ENCODE measurements at places on chromosomes 1 and 21.

DNA sequence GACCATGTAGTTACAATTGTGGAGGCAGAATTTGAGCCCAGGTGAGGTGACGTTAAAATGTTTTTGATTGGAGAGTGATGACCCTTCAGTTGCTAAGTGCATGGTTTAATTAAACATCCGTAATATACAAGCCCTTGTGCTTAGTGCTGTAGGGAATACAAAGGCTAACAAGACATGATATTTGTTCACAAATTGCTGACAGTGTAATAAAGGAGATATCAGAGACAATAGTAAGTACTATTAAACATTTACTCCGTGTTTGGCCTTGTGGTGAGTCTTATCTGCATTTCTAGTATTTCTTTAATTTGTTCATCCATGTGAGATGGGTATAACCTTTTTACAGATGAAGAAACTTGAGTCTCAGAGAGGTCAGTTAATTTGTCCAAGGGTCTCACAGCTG is 37.9 kb downstream of the RLF start:
- no peak for DNase-seq

DNA sequence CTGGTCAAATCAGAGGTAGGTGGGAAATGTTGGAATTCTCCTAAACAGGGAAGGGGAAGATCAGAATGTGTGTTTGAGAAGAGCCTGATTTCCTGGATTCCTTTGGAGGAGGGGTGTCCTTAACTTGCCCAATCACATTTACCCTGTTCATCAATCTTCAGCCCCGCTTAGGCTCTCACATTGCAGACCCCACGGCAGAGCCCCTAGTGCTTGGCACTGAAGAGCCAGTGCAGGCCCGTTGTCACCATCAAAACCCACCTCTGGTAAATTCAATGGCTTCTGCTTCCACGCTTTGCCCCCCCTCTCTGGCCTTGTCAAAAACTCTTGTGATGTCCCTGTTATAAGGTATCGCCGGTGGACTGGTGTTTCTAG is 2.3 kb downstream of the AGPAT3 start:
- no peak for DNase-seq

DNA sequence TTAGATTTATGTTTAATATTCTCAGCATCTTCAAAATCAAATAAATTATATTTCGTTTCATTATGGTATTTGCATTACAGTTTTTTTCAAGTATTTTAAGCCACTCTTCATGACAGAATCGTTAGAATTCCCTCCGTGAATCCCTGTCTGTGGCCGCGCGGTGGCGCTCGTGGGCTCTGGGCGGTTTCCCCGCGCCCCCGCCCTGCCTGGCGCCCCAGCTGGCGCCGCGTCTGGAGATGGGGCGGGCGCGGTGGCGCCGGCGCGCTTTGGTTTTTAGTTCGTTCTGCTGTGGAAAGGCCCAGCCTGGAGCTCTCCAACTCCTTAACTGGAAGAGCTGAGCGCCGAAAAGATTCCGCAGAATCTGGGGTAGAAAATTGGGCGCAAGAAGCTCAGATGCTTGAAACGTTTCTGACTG is 25.7 kb downstream of the PRMT2 start:
- peak; percentile 76 for DNase-seq

DNA sequence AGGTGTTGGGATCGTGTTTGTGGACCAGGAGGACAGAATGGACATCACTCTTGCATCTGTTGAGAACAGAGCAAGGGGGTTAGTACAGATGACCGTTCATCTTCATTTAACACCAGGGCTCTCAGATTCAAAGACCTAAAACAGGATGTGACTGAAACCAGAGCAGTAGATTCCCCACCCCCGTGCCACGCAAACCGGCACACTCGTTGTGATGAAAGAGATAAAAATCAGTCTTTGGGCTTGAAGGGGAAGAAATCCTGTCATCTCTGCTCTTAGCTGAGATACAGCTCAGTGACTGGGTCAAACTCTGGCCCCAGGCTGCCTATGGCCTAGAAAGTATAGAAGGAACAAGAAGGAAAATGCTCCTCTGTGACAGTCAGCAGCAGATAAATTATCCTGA is 146.2 kb upstream of the KRTAP19-8 start:
- peak; percentile 27 for DNase-seq

GRCh38 chr21:25081096-25081495 is 526.2 kb downstream of the MRPL39 start:
- DNase-seq, result no peak

- DNase-seq, result no peak
Observed at GRCh38 chr1:202562444-202563060, 147.7 kb downstream of the SYT2 start.

- DNase-seq, result no peak
Observed at GRCh38 chr1:67013573-67013972, 40.4 kb downstream of the SLC35D1 start.
